ENCODE measurements at places on chromosomes 6 and 20.

DNA sequence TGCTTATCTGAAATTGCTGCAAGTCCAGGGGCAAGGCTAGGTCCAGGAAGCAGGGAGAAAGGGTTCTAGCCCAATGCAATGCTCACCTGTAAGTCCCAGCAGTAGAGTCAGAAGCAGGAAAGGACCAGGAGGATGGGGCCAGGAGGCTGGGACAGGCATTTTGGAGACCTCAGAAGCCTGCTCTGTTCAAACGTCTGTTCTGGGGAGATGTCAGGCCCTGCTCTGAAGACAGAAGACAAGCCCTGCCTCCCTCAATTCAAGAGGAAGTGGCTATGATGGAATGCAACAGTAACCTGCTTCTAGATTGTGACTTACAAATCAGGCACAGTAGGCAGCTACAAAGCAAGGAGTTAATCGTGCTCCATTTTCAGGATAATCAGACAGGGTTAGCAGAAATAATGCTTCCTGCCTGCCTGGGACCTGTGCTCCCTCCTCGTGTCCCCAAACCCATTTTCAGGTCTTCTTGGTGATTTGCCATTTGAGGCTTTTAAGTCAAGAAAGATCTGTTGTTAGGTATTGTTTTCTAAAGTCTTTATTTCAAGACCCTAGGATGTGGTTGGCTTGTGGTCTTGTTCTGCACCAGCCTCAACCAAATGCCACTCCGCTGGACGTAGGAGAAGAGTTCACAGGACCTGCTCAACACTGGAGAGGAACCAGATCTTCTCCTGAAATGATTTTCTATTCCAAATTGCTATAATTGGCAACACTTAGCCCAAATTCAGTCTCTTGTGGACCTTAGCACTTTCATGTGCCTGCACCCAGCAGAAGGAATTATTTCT, at the start of gene SIRPG:
TSS of gene SIRPG (minus strand) at position 224 of the 779 bp plus-strand sequence. CDS start at position 159, 65 bp downstream.
- DNase-seq: no peak

- no peak for DNase-seq
Measured at GRCh38 chr6:147117011-147117410, 87.2 kb upstream of the STXBP5 start.

DNA sequence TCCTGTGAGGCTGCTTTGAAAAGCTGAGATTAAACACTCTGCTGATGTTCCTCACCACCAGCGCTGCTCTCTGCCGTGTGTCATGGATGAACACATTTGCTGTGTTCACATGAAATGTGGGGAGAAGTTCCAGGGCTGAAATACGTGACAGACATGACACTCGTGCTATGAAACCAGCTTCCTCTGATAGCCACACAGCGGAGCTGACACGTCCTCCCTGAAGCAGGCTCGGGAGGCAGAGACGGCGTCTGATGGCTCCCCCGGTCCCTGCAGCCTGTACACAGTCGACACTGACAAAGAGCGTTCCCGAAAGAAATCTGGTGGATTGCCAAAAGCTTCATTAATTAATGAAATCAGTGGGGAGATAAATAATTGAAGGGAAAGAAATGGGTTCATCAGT, 17.5 kb downstream of the AGPAT4 start:
- DNase-seq: no peak

GRCh38 chr6:13454286-13455221, 32.8 kb downstream of the GFOD1 start:
- peak; percentile 39 for DNase-seq

DNA sequence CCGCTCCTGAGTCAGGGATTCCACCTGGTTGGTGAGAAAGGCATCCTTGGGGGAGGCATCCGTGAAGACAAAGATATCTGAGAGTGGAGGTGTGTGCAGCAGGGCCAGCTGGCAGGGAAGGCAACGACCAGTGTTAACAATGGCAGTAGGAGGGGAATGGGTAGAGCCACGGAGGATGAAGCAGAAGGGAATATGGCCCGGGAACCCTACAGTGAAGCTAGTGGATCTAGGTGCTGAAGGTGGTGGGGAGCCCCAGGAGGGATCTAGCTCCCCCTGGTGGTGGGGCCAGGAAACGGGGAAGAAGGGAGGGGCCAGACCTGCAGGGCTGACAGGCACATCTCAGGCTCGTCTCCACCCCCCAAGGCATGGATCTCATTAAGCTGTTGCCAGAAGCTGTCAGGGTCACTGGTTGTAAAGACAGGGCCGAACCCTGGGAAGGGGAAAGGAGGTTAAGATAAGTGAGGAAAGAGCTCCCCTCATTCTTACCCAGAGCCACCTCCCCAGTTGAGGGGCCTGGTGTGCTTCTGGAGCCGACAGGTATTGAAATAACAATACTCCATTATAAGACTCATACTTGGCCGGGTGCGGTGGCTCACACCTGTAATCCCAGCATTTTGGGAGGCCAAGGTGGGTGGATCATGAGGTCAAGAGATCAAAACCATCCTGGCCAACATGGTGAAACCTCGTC, 7.3 kb downstream of the VWA7 start:
- no peak for DNase-seq

DNA sequence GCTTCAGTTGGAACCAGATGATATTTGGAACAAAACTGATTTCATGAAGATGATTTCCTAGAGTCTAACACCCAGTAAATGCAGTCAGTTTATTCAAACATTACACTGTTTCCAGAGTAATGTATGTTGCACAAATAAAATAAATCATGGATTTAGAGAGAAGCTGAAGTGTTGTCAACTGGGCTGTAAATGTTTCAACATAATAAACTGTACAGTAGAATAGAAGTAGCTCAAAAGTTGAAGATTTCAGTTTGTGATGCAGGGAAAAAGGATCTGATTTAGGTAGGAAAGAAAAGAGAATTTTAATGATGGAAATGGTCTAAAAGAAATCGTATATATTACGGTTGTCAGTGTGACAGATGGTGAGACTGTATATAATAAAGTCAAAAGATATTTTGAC, 985.2 kb downstream of the EYS start:
- DNase-seq: no peak

GRCh38 chr6:111258615-111259088, 171.3 kb downstream of the SLC16A10 start:
- no peak for DNase-seq

GRCh38 chr6:130748041-130748440, 79.2 kb upstream of the SMLR1 start:
- DNase-seq: no peak

GRCh38 chr6:16602035-16602434, 159.2 kb downstream of the ATXN1 start:
- no peak for DNase-seq

GRCh38 chr6:56169366-56169765, 78.0 kb downstream of the COL21A1 start:
- DNase-seq: no peak

DNA sequence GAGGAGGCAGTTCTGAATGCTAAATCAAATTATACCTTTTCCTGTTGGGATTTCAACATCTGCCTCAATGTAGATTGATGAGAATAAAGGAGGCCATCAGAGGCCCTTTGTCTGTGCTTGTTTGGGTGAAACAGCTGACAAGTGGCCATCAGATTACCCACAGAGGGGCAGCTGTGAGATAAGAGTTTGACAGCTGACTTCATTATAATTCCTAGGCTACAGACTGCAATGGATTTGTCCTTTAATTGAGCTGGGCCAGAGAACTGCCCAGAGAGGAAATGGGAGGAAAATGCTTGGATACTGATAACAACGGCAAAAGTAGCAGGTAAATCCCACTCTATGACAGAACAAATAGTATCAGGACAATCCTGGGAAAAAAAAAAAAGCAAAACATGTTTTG, 649.4 kb downstream of the HDGFL1 start:
- DNase-seq: no peak

DNA sequence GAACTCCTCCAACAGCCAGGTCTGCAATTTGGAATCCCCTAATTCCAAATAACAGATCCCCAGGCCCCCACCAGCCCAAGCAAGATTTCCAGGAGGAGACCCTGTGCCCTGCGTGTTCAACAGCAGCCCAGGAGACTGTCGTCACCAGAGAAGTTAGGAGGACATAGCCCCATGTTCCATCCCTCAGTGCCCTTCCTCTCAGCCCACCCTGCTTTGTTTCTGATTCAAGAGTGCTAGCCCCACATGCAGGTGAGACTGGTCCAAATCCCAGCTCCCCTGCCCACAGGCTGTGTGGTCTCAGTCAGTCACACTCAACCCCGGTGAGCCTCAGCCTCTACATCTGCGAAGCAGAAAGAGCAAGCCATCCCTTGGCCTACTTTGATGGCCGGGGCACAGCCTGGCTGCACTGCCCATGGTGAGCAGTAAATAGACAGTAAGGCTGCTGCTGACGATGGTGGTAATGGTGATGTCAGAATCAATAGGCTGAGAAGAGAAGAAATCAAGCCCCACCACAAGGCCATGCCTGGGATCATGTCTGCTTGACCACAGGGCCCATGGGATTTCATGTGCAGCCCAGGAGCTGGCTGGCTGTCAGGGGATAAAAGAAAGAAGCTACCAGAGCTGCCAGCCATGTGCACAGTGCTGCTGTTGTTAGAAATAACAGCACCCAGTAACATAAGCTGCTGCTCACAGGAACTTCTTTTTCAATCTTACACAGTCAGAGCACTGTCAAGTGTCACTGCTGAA, 51.5 kb upstream of the NXT1 start:
- DNase-seq: no peak

GRCh38 chr6:42898891-42899361, 16.9 kb upstream of the PTCRA start:
- no peak for DNase-seq

DNA sequence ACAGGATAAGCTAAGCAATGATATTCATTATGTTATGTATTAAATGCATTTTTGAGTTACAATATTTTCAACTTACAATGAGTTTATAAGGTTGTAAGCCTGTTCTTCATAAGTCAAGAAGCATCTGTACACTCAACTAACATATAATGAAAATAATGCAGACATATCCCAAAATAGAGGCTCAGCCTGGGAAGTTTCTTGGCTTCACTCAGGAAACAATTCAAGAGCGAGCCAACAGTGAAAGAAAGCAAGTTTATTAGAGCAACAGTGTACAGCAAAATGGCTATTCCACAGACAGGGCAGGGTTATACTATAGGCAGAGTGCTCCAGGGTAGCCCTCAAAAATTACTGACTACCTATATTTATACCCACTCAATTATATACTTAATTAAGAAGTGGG, 1581.8 kb downstream of the HACE1 start:
- no peak for DNase-seq

GRCh38 chr20:21361266-21361665, 36.1 kb downstream of the NKX2-4 start:
- no peak for DNase-seq

DNA sequence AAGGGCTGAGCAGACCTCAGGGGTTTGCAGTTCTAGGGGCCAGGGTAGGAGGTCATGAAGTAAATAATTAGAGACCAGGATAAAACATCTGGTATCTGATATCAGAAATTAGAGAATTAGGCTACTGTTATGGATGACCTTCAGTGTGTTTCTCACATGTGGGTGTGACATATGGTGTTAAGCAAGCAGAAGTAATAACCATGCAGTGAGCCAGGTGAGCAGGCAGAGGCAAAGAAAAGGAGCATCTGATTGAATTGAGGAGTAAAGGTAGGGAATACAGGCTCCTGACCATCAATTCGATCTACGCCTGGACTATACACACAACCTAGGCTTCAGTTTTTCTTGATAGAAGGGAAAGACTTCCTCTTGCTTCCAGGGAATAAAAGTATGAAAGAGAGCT, 34.7 kb upstream of the MAP3K7 start:
- no peak for DNase-seq

DNA sequence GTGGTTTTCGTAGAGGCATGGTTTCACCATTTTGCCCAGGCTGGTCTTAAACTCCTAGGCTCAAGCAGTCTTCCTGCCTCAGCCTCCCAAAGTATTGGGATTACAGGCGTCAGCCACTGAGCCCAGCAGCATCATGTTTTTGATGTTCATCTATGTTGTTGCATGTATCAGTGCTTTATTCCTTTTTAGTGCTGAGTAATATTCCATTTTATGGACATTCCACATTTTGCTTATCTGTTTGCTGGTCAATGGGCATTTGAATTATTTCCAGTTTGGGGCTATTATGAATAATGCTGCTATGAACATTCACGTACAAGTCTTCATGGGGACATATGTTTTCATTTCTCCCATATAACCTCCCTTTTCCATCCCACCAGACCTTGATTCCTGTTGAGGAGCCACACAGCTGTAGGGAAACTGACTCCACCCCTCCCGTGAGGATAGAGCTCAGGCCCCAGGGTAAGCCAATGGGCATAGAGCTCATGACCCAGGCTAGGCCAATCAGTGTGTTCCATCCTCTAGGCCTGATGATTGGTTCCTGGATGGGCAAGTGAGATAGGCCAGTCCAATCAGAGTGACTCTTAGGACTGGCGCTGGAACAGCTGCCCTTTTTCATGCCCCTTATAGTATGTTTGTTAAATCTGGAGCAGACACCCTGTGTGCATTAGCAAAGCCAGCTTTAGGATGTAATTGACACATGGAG, 49.5 kb downstream of the DLGAP4 start:
- DNase-seq: no peak

- no peak for DNase-seq
Measured at GRCh38 chr6:168130168-168130696, 51.2 kb upstream of the FRMD1 start.

DNA sequence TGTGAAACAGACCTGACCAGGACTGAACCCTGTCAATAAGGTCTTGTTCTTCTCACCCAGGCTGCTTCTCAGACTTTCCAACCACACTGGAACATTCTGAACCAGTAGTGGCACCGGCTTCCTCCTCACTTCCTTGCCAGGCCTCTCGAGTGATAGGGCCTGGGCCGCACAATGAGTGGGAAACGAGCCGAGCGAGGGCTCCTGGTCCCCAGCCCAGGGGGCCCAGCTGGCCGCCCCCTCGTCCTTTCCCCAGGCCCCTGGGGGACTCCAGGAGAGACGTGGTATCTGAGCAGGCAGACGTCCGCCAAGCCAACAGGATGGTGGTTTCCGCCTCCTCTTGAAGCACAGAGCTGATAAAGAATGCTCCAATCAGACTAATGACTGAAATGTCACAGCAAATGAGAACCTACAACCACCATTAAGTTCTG, 117.9 kb downstream of the GMDS start:
- DNase-seq: no peak
